Fibroblast of skin of right quadriceps (primary cell): ENCODE measurements at places on chromosomes 13 and 19.

DNA sequence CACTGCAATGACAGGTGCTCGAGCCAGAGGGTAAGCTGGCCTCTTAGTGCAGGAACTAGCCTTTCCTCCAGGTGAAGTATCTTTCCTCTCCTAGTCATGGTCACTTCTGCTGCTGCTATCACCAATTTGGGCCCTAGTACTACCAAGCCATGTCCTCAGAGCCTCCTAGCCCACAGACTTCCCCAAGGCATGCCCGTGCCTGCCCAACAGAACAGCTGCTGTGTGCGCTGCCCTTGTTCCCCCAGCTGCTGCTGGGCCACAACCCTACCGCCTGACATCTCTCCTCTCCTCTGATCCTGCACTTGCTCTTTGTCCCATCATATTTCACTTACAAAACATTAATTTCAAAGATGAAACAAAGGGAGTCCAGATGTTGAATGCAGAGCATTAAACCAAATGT is 168.5 kb upstream of the FREM2 start:
- no peak for DNase-seq

- no peak for DNase-seq
Observed at GRCh38 chr19:10292789-10293636, 3.3 kb downstream of the ICAM5 start.

DNA sequence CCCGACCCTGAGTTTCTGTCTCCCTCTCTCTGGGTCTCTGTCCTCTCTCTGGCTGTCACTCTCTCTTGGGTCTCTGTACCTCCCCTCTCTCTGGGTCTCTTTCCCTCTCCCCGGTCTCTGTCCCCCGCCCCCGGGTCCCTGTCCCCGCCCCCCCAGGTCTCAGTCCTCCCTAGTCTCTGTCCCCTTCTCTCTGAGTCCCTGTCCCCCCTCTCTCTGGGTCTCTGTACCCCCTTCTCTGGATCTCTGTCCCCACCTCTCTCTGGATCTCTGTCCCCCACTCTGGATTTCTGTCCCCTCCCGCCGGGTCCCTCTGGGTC is 2.3 kb upstream of the FTL start:
- no peak for DNase-seq

DNA sequence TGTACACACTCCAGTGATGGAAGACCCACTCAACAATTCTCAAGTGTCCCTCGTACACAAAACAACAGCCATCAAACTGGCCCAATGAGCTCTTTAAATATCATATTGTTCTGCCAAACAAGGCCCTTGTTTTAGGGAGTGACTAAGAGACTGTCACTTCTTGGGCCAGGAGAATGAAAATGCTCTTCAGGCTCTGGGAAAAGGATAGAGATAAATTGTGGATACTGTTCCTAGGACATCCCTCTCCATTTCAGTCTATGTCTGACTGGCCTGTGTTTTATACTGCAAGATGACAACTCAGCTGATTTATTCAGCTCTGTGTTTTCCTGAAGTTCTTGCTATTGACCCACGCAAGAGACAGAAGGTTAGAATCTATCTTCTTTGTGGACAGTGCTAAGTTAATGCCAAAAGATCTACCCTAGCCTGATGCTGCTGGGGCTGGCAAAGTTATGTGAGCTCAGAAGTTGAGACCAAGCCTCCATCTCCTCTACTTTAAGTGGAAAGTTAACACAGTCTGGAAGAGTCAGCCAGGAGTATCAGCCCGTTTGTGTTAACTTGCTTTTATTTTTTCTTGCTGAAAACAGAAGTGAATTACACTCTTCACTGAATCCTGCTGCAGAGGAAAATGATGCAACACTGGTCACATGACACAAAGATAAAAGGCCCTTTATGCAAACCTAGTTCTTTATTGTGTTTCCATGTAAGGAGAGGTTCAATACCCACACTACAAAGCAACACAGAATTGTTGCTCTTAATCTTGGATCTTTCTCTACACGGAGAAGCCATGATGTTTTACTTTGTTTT is 14.6 kb downstream of the FRY start:
- peak; percentile 34 for DNase-seq

DNA sequence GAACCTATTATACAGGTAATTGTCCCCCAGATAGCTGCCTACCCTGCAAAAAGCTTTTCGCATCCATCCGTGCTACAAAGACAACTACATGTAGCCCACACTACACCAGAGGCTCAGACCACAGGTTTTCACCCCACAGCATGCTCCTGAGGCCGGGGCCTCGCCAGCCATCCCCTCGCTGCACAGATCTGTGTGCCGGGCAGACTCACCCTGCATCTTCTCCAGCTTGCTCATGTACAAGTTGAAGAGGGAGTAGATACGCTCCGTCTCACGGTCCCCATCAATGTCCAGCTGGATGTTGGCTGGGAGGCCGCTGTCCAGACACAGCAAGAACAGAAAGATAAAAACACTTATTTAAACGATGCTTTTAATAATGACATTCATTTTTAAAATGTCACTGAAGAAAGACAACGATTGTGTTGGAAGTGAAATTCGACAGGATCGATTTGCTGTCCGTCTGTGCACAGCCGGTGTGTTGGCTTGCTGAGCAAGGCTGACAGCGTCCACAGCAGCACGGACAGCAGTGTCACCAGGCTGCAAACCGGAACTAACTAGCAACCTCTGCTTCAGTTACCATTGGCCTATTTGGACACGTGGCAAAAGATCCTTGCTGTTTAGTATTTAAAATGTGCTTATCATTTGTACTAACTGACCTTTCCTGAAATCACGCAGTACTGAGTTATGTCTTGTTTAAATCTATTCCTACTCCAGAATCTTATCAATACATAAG is 18.6 kb upstream of the C13orf46 start:
- no peak for DNase-seq

DNA sequence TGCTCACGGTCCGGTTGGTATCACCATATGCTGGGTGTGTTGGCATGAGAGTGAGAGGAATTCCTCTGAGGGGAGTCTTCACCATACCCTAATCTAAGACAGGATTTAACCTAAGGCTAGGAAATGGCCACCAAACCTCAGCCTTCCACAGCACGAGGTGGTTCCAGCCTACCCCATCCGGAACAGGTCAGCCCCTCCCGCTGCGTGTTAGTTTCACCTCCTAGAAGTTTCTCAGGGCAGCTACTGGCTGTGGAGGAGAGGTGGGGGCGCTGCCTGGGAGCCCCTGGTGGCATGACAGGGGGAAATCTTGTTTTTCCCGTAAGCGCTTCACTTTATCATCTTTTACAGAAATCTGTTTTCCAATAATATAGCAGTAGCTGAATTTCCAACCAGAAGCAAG is 55.1 kb downstream of the RGCC start:
- no peak for DNase-seq

GRCh38 chr13:27110056-27110746 is 61.4 kb downstream of the USP12 start:
- DNase-seq = no peak

- no peak for DNase-seq
Observed at GRCh38 chr13:88456151-88456550, 785.0 kb downstream of the SLITRK5 start.

DNA sequence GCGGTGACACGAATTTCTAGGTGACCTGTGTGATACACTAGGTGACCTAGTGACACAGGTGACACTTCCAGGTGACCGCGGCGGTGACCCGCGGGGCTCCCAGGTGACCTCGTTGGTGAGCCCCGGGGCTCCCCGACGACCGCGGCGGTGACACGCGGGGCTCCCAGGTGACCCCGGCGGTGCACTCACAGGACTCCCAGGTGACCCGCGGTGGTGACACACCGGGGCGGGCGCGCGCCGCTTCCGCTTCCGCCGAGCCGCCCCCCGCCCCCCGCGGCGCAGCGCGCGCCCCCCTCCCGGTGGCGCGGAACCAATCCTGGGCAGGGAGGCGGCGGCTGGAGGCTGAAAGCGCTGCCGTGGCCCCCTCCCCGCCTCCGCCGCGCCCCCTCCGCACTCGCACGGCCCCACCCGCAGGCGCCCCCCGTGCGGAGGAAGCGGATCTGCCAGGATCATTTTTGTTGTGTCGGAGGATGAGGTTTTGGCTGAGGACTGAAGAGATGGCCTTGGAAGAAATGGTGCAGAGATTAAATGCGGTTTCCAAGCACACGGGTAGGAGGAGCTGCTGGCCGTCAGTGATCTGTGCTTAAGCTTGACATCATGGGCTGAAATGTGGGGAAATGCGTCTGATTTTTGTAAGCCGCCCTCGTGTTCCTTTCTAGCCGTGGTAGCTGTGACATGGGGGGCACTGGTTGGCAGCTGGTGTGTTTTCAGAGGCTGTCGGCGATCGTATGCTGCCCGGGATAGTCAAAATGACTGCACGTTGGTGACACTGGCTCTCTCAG is at the start of gene MCF2L:
Gene MCF2L (plus strand): TSS at position 305 of the 782 bp plus-strand sequence. CDS start 166 bp downstream, at position 471.
- peak; percentile 28 for DNase-seq

GRCh38 chr19:56189785-56190184 is 7.8 kb downstream of the ZSCAN5B start:
- no peak for DNase-seq

DNA sequence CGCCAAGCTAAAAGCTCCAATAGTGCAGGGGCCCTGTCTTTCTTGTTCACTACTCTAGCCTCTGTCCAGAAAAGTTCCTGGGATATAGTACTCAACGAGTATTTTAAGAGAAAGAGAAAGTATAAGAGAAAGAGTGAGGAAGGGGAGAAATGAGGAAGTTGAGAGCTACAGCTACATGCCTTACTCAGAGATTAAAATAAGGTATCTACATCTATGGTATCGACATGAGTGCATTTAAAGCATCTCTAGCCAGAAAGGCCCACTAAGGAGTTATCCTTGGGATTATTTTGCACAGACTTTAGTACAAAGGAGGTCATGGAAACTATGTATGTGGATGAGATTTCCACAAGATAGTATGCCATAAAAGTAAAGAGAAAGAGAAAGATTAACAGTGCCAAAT is 28.5 kb downstream of the MYCBP2 start:
- DNase-seq = no peak

GRCh38 chr13:84962141-84962750 is 837.0 kb downstream of the SLITRK6 start:
- no peak for DNase-seq

- DNase-seq = no peak
Observed at GRCh38 chr19:49475191-49475917, 1.3 kb downstream of the FLT3LG start.

GRCh38 chr13:110978390-110978789 is 63.5 kb upstream of the ANKRD10 start:
- no peak for DNase-seq

DNA sequence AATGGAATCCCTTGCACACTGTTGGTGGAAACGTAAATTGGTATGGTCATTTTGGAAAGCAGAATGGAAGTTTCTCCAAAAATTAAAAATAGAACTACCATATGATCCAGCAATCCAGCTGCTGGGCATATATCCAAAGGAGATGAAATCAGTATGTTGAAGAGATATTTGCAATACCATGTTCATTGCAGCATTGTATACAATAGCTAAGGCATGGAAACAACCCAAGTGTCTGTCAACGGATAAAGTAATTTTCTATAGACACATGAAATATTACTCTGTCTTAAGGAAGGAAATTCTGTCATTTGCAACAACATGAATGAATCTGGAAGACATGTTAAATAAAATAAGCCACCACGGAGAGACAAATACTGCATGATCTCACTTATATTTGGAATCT is 124.7 kb downstream of the GPC5 start:
- DNase-seq = peak; percentile 27

- DNase-seq = no peak
Observed at GRCh38 chr19:18506101-18506930, 15.6 kb downstream of the ELL start.

- DNase-seq = no peak
Observed at GRCh38 chr19:56101095-56101494, 20.0 kb downstream of the ZNF787 start.

- no peak for DNase-seq
Observed at GRCh38 chr19:49423985-49424303, 703 bp upstream of the PTH2 start.

DNA sequence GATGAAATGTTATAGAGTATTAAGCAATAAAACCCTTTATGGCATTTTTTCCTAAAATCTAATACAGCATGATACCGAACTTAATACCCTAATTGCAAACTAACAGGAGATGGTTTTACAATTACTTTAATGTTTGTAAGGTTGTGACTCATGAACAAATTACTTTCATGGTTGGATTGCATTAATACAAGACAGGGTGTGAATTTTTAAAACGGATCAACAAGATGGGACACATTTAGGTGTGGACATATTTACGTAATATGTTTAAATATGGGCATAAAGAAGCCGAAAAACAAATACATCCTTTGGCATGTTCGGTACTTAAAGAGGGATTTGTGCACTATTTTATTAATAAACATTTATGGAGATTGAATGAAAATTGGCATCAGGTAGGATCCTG is 168.3 kb upstream of the SPRY2 start:
- no peak for DNase-seq

DNA sequence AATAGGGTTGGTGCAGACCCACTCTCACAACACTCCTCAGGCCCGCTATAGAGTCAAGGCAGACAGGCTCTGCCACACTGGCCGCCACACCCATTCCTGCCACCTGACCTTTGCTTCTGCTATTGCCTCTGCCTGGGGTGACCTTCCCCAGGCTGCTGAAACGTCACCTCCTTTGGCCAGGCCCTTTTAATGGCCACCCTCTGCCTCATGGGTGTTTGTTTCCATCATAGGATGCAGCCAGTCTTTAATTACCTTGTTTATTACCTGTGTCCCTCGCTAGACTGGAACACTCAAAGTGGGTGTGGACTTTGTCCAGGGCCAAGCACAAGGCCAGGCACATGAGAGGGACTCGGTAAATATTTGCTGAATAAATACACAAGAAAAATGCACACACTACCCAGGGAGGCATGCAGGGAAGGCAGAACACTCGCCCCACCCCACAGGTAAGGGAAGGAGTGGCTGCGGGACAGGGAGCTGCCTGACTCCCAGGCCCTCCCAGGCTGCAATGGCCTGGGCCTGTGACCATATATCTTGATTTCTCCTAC is 3.2 kb downstream of the LSM4 start:
- DNase-seq = no peak

DNA sequence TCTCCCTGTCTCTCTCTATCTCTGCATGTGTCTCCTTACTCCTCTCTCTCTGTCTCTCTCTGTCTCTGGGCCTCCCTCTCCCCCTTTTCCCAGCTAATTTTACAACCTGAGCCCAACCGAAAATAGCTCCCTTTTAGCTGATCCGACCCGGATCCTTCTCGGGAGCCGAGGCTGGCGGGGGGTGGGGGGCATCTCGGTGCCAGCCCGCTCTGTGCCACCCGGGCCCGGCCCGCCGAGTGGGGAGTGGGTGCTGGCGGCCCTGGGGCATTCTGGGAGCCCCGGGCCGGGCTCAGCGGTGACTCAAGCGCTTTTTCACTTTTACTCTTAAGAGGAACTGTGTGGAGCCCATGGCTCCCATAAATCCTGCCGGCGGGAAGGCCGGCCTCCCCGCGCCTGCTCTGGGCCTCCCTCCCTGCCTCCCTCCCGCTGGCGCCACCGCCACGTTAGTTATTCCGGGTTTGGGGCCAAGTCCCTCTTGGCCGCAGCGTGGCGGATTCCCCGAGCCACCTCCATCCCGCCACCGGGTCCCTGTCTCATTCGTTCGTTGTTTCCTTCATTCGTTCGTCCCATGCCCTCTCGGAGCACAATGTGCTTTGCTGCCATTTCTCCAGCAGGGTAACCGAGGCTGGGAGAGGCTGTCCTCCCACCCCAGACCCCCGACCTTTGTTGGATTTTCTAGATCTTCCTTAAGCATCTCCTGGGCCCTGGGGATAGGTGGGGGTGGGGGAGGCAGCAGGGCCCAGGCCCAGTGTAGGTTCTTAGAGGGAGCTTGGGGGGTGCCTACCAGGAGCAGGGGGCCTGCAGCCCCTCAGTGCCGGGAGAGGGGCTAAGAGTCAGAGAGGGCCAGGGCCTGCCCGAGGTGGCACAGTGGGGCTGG is 3.2 kb downstream of the NFIC start:
- peak; percentile 76 for DNase-seq

GRCh38 chr13:60397704-60398378 is 821 bp downstream of the TDRD3 start:
- peak; percentile 55 for DNase-seq

GRCh38 chr13:28012896-28013295 is 24.4 kb upstream of the URAD start:
- peak; percentile 6 for DNase-seq
